ENCODE measurements at places on chromosomes 4 and X.

GRCh38 chr4:102387552-102388150 is 42.4 kb upstream of the SLC39A8 start:
- DNase-seq, result no peak

DNA sequence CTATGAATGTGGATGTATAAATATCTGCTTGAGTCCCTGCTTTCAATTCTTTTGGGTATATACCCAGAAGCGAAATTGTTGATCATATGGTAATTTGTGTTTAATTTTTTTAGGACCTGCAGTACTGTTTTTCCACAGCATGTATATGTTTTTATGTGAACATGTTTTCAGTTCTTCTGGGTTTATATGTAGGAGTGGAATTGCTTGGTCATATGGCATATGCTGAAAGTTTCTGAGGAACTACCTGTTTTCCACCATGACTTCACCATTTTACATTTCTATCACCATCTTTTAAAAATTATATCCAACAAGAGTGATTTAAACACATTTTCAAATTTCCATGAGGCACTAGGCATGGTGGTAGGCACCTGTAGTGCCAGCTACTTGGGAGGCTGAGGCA is 8.2 kb downstream of the PPAT start:
- no peak for DNase-seq

- no peak for DNase-seq
These were observed 90.7 kb downstream of the CORIN start for GRCh38 chr4:47747211-47747610.

DNA sequence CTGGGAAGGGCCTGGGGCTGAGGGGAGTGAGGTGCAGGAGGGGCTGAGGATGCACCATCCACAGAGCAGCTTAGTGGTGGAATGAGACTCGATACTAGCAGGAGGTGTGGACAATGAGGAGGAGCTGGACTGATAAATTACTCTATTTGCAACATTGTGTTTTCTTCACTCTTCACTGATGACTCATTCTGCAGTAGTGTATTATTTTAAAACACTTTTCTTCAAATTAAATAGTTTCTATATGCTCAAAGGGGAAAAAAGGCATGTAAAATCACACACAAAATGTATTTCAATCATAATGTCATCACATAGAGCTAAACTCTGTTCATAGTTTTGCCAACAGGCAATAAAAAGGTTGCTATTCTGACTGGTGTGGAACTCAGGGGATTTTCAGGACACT is 467.0 kb upstream of the CTSO start:
- no peak for DNase-seq

GRCh38 chrX:18864390-18864920 is 119.5 kb downstream of the PHKA2 start:
- no peak for DNase-seq

- no peak for DNase-seq
These were observed 21.3 kb downstream of the ARHGAP24 start for GRCh38 chr4:85496126-85496849.

Measured in cerebellar nuclear complex (tissue), 1 donor.